ENCODE measurements at places on chromosomes 16 and 17.

DNA sequence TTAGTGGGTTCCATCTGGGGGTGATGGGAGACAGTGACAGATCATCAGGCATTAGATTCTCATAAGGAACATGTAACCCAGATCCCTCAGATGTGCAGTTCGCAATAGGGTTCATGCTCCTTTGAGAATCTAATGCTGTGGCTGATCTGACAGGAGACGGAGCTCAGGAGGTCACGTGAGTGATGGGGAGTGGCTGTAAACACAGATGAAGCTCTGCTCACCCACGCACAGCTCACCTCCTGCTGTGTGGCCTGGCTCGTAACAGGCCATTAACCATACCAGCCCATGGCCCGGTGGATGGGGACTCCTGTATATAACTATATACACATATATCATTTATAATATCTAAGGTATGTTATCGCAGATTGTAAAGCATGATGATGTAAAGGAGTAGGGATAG is 214.2 kb downstream of the MAF start:
- DNase-seq: no peak

GRCh38 chr17:4972322-4972721 is 4.7 kb upstream of the SPAG7 start:
- no peak for DNase-seq

DNA sequence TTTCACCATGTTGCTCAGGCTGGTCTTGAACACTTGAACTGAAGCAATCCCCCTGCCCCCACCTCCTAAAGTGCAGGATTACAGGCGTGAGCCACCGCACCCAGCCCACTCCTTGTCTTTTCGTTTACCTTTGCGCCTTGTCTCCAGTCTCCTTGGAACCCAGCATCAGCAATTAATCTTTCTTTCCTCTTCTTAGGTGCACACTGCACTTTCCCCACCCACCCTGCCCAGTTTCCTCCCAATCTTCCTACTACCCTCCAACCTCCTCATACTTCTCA is 1.5 kb upstream of the CLDN7 start:
- no peak for DNase-seq

- no peak for DNase-seq
Observed at GRCh38 chr16:54657058-54657708, 273.5 kb upstream of the IRX5 start.

GRCh38 chr16:81405702-81406113 is 38.9 kb upstream of the CMIP start:
- no peak for DNase-seq

GRCh38 chr16:21076186-21076883 is 74.3 kb downstream of the DNAH3 start:
- no peak for DNase-seq

- no peak for DNase-seq
Observed at GRCh38 chr16:55323637-55324271, at the start of gene IRX6. Gene IRX6 (plus strand): TSS chr16:55324203. CDS start chr16:55325092, 889 bp downstream.

GRCh38 chr16:79847101-79847500 is 246.6 kb upstream of the MAF start:
- DNase-seq: no peak

DNA sequence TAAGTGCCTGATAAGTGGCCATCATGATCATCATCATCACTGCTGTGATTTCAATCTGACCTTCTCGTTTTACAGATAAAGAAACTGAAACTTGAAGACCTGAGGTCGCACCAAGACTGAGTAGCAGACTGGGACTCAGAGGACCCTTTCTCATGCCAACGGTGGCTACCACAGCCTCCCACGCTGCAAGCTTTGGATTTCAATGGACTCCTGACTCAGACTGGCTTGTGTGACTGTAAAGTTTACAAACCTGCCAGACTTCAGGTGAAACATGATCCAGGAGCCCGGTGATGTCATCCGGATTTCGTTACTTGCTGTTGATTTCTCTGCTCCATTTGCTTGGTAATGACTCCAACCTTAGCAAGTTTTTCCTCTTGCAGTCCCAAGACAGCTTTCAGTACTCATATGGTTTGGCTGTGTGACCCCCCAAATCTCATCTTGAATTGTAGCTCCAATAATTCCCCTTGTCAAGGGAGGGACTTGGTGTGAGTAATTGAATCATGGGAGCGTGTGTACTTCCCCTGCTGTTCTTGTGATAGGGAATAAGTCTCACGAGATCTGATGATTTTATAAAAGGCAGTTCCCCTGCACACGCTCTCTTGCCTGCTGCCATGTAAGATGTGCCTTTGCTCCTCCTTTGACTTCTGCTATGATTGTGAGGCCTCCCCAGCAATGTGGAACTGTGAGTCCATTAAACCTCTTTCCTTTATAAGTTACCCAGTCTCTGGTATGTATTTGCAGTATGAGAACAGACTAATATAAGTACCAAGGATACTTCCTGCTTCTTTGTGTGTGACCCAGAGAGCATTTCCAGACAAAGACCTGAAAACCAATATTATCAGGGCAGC is 26.7 kb upstream of the IRX6 start:
- DNase-seq: no peak

- no peak for DNase-seq
Observed at GRCh38 chr17:65433157-65433556, 128.3 kb downstream of the AXIN2 start.

GRCh38 chr16:47026492-47026891 is 53.0 kb upstream of the DNAJA2 start:
- no peak for DNase-seq

- DNase-seq: no peak
Observed at GRCh38 chr17:14772776-14773175, 471.9 kb downstream of the HS3ST3B1 start.

- no peak for DNase-seq
Observed at GRCh38 chr17:16913463-16913862, 58.5 kb downstream of the TNFRSF13B start.

GRCh38 chr17:3692346-3692745 is 3.6 kb downstream of the P2RX5 start:
- no peak for DNase-seq

DNA sequence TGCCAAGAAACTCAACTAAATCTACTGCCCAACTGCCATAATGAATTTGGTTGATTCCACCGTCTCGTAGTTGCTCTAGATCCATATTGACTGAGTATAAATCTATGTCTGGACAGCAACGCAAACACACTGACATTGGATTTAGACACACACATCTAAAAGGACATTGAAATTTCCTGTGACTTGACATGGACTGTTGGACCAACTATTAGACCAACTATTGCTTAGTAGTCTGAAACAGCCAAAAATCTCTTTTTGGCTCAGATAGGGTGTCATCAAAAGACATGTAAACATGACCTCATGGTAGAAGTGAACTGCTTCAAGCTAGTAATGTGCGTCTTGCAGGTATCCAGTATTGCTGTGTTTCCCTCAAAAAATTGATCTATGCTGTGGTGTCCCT is 31.3 kb downstream of the KIAA0513 start:
- DNase-seq: no peak

GRCh38 chr17:61366076-61366714 is 33.4 kb upstream of the TBX2 start:
- DNase-seq: no peak

DNA sequence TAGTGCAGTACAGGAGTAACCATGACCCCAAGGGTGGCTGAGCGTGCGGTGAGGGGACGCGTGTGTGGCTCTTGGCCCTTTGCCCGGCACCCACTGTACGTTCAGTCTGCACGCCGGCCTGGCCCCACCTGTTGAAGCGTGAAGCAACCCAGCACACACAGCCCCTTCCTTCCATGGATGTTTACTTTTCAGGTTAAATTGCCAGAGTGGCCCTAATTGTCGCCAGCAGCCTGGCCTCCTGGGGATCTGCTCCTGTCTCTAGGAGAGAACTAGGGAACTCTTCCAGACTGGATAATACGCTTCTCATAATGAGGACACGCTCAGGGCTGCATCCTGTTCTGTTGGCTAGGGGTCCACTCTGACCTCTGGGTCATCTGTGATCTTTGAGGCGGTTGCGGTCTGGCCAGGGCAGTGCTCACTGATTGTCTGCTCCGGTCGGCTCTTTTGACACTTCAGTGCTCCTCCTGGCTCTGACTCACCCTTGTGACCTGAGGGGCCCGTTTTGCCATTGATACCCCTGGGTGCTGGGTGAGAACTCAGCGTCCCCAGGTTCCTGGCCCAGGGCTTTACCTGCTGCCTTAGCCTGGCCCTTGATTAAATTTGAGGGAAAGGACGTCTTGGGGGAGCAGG is 27.7 kb downstream of the TPSG1 start:
- DNase-seq: no peak

DNA sequence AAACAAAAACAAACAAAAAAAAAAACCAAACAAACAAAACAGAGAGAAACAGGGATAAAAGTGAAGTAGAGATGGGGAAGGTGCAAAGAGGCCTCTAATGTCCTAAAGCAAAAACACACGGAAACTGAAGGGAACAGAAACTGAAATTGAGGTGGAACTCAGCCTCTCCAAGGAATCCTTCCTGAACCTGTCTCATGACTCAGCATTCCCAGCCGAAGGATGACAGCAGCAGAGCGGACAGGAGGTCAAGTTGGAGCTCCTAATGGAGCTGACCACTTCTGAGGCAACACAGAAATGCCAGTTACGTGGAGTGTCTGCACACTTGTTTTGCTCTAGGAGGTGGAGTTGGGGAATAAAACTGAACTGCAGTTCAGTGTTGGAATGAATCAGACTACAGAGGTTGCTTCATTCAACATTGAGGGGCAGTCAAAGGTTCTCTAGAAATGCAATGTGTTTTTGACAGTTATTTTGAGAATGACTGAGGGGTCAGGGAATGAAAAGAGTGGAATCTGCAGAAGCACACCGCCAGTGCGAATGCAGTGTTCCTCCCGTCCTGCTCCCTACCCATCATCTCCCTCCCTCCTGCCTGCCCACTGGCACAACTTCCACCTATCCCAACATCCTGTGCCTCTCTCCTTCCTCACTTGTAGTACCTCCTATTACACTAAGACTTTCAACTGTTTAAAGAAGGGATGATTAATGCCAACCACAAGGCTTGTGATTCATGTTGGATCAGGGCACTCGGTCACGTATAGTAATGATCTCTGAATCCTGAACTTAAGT is 6.3 kb downstream of the UBE2O start:
- no peak for DNase-seq

GRCh38 chr16:80973991-80974390 is 32.7 kb downstream of the CMC2 start:
- no peak for DNase-seq

DNA sequence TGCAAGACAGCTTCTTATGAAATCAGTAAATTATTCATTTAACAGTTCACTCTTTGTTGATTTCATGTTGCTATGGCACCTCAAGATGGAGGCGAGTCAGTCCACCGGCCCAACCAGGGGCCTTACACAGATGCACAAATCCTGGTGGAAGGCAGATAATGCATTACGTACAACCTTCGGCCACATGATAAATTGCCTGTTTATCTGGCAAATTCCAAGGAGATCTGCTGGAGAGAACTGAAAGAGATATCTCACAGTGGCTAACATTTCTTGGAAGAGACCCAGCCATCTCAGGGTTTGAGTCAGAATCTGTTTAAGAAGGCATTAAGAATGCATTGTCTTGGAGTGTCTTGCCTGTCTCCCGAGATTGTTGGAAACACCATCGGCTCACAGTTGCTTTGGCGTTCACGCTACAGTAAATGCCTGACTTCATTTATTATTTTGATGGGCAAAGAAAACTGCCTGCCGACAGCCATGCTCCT is 225.6 kb downstream of the MSI2 start:
- no peak for DNase-seq

- DNase-seq: no peak
Observed at GRCh38 chr17:35866341-35866950, 2.2 kb downstream of the HEATR9 start.

GRCh38 chr17:32104158-32104557 is 38.1 kb upstream of the RHOT1 start:
- DNase-seq: no peak

DNA sequence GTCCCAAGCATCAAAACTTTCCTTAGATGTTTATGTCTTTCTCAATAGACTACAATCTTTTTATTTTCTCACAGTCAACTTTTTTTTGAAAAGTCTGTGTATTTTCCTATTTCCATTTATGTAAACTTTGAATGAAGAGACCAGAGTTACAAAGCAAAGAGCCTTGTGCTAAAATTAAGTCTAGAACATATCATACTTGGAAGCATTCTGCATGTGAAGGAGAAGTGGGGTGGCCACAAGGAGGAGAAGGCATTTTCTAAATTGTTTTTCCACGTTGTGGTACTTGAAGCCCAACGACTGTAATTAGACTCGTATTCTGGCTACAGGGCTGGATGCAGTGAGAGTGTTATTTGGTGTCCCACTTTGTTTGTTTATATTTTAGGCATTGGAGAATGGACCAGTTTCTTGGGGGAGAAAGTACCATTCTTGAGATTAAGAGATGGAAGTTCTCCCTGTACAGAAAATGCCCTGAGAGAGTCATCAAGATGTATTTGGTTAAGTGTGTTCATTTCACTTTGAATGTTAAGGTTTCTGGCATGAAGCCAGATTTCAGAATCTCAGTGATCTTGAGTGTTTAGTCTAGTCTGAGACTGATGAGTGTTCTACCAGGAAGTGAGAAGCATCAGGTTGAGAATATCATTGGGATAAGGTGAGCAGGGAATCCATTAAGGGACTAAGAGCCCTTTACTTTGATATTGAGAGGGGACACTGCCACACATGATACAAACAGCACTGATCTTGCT is 71.6 kb downstream of the MAP2K6 start:
- no peak for DNase-seq

GRCh38 chr16:66662445-66663194 is 33.9 kb downstream of the CMTM4 start:
- no peak for DNase-seq

DNA sequence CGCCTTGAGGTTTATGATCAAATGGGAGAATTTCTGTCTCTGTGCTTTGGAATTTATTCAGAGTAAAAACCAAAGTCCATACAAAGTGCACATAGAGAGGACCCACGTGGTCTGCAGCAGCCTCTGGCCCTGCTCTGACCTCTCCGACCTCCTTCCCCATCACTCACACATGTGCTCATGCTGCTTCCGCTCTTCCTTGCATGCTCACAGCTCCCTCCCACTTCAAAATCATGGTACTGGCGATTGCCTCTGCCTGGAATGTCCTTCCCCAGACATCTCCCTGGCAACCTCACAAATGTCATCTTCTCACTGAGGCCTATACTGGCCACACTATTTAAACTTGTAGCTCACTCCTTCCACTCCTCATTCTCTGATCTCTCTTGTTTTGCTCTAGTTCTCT is 418.0 kb downstream of the CA10 start:
- DNase-seq: no peak

Data from stimulated activated CD4-positive, alpha-beta T cell treated with anti-CD3 and anti-CD28 coated beads, Interleukin-2, amount 100 ng/mL, for 4 hours (primary cell).